ENCODE measurements at places on chromosomes 12 and 14.

DNA sequence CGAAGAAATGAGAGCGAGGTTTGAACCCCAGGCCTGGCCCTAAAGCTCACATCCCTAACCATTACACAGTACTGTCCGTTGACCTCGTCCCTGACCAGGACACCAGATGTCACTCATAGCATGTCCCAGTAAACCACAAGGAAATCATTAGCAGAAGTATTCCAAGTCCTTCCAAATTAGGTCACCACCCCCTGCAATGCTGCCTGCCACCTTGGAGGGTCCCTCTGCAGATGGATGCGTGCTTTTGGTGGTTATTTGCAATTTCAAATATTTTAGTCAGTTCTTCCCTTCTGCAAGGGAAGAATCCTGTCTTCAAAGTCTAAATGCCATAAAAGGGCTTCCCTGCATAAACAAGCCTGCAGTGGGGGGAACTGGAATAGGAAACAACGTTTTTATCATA, 71.3 kb downstream of the CLMN start:
- DNase-seq: no peak

DNA sequence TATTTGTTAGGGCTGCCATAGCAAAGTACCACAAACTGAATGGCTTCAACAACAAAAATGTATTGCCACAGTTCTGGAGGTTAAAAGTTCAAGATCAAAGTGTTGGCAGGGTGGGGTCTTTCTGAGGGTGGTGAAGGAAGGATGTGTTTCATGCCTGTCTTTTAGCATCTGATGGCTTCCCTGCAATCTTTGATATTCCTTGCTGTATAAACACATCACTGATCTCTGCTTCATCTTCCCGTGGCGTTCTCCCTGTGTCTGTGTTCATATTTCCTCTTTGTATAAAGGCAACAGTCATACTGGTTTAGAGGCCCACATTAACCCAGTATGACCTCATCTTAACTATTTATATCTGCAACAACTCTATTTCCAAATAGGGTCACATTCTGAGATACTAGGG, 167.5 kb downstream of the BTG1 start:
- DNase-seq: peak; percentile 79

DNA sequence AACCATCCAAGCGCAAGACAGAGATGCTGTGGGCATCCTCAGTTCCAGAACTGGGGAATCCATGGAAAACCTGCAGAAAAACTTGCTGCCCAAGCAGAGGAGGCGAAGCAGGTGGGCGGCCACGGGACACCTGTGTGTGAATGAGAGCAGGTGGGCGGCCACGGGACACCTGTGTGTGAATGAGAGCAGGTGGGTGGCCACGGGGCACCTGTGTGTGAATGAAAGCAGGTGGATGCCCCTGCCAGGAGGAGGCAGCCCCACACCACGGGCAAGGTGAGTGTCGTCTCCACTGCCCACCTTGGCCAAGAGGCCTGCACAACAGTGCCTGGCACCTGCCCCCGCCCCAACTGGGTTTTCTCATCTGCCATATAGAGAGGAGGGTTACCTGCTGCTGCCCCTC, 59.2 kb downstream of the GSC start:
- DNase-seq: no peak

DNA sequence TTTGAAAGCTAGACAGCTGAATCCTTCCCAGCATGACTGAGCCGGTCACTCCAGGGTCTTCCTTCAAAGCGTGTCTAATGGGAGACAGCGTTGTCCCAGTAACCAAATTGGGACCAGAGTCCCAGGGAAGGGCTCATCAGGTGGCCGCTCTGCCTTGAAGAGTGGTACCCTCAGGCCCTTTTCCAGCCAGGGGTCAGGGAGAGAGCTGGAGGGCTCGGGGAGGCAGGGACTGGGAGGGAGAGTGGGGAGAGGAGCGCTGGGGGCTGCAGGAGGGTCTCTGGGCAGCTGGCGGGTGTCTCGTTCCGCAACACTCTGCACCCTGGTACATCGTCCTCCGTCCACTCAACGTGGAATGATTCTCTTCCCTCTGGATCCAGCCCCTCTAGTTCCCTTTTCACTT, 1.6 kb upstream of the RTL1 start:
- no peak for DNase-seq

GRCh38 chr12:117034249-117034648, 65.0 kb downstream of the TESC start:
- DNase-seq: no peak

- DNase-seq: no peak
Observed at GRCh38 chr12:70581208-70581607, 56.0 kb downstream of the PTPRB start.

DNA sequence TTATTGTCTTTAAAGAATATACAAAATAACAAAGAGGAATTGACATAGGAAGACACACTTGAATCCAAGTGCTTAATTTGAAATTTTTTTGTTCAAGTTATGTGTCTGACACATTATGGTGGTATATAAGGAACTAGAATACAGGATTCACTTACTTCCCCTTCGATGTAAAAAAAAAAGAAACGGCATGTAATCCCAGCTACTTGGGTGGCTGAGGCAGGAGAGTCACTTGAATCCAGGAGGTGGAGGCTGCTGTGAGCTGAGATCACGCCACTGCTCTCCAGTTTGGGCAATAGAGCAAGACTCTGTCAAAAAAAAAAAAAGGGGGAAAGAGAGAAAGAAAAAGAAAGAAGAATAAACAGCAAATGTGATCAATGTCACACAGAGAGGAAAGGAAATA, 8.9 kb downstream of the CLEC12A start:
- DNase-seq: peak; percentile 68
